ENCODE measurements at places on chromosomes 5 and 9.

GRCh38 chr9:88980740-88981203 lies 10.5 kb upstream of the S1PR3 start:
- DNase-seq = no peak

GRCh38 chr9:119556129-119556875 lies 187.1 kb upstream of the BRINP1 start:
- DNase-seq = peak; percentile 79

DNA sequence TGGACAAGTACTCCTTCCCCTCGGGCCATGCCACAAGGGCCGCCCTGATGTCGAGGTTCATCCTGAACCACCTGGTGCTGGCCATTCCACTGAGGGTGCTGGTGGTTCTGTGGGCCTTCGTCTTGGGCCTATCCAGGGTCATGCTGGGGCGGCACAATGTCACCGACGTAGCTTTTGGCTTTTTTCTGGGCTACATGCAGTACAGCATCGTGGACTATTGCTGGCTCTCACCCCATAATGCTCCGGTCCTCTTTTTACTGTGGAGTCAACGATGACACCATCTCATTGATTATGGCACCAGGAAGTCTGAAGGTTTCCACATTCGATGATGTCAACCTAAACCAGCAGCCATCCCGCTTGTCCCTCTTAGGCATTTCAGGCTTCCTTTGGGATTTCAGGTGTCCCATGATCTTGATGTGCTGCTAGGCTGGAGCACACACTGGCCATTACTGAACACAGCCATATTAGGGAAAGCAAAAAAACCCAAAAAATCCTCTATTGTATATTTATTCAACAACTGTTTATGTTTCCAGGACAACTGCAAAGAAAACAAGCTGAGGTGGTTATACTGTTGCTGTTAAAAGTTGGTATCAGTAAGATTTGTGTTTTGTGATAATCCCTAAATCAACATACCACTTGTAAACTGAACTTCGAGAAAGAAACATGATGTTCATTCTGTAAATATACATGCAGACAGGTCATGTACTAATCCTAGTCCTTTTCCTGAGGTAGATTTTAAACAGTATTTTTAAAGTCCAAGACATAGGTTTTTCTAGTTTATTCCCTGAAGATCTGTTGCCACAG lies 1.1 kb downstream of the PLPP6 start:
- no peak for DNase-seq

DNA sequence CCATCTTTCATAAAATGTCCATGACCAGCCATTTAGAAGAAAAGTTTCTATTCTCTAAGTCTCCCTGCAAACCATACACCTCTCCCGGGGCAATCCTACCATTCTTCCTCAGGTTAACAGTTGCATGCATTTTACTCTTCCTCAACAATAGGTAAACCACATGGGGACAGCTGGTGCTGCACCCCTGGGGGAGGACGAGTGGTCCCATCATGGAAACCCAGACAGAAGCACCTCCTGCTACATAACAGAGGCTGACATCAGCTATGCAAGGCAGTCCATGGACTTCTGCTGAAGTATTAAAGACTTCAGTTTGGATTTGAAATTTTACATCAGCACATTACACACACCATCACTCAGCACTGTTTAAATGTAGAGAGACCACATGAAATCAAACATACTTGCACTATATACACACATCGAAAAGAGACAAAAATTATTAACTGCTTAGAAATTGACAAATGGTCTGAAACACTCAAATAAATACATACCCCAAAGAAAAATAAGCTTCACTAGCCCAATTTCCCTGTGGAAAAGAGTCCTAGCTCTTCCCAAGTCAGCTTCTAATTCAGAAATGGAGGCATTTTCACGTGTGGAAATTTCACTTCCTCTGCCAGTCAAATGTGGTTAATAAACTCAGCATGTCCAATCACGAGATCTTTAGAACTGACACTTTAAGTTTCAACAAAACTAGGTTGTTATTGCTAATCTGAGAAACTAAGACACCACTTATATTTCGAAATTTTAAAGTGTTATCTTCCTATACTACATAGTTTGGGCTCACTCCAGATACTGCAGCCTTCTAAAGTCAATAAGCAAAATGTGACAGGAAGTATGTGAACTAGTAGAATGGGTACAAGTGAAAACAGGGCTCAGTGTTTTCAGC lies 173.4 kb downstream of the ROR2 start:
- no peak for DNase-seq

DNA sequence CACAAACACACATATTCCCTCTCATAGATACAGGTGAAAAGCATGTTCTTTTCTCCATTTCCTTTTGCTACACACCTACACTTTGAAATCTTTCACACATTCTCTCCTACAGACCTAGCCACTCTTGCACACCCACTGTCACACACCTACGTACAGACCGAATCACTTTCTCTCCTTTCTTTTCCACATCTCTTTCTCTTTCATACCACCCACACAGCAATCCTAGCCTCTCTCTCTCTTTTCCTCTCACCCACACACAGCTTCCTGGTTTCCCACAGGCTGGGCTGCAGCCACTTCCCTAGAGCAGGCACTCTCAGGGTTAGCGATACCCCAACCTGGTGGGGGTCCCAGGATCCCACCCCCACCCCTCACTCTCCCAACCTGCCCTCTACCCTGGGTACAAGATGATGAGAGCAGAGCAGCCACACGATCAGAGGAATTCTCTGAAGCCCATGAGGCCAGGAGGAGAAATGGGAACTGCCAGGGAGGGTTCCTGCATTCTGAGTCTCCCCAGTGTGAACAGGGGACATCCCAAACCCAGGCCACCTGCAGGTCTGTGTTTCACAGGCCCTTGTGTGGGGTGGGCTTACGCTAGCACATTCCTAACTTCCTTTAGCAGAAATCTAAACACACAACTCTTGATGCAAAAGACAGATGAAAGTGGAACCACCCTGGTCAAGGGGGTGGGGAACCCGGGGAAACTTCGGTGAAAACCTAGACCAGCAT lies 17.1 kb upstream of the SYNPO start:
- DNase-seq = no peak

DNA sequence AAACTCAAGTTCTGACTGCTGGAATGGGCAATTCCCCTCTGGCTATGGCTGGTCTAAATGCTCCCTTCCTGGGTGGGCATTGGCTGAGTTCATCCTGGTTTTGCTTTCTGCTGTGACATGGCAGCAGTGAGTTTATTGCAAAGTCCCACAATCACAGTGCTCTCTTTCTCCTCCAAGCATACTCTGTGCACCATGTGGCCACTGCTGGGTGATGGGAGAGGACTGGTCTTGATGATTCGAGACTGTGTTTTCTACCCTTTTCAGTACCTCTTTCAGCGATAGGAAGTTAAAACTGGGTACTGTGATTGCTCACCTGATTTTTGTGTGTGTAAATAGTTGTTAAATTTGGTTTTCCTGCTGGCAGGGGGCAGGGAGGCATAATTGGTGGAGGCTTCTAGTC lies 49.7 kb downstream of the FER start:
- no peak for DNase-seq

DNA sequence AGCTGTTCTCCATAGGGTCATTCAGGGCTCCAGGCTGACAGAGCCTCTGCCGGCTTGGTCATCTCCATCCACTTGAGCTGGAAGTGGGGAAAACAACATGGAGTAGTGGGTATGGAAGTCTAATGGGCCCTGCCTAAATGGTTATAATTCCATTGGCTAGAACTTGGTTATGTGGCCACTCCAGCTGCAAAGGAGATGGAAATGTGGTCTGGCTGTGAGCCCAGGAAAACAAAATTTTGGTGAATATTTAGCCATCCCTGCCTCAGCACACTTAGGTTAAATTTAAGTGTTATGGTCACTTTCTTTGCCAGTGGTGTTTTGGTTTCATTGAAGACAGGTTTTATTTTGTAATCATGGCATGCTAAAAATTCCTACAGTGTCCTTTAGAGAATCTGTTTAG lies 112.3 kb downstream of the SMARCA2 start:
- DNase-seq = no peak

- no peak for DNase-seq
Observed at GRCh38 chr9:88501086-88501485, 33.9 kb upstream of the NXNL2 start.

GRCh38 chr5:62909326-62909725 lies 330.7 kb downstream of the LRRC70 start:
- no peak for DNase-seq

DNA sequence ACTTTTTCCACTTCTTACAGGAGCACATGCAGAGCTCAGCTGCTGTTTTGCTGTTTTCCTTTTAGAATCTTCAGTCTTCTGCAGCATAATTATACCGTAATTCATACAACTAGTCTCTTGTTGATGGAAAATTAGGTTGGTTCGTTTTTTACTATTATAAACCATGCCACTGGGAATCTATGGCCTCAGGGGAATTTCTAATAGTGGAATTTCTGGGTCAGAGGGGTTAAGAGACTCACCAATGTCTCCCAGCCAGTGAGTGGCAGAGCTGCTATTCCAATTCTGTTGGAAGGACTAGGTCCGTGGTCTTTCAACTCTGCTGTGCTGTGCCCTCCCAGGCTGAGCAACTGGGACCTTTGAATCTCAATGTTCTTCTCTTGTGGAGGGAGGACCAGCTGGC lies 282.5 kb downstream of the ZSWIM6 start:
- no peak for DNase-seq

GRCh38 chr5:27477550-27477949 lies 439.2 kb upstream of the CDH9 start:
- no peak for DNase-seq

DNA sequence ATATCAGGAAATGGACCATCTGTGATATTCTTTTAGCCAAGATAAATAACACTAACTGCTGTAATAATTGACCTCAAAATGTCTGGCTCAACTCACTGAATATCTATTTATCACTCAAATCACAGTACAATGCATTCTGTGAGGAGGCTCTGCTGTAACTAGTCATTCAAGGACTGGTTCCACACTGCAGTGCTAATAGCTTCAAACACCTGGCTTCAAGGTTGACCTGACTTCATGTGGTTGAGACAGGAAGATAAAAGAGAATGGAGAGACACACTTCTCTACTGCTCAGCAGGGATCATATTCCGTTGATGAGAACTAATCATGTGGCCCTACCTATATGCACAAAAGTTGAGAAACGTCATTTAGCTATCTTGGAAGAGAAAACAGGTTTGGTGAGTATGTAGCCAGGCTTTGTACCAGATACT lies 3.4 kb upstream of the RHOBTB3 start:
- no peak for DNase-seq

DNA sequence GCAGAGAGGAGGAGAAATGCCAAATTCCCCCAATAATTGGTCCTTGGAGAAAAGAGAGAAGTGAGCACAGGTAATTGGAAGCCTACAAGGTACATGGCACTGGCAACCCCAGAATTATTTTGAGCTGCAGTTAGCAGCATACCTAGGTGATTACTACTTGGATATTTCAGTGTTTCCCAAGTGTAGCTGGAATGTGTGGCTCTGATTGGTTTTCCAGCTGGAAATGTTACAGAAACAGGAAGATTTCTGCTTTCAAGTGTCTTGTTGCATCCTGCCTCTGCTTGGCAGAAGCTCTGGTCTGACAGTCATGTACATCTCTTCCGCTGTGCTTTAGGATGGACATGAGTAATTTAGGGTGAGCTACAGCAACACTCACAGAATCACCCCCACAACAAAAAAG lies 262.1 kb downstream of the ENC1 start:
- DNase-seq = no peak

GRCh38 chr5:15021266-15022046 lies 149.9 kb upstream of the ANKH start:
- no peak for DNase-seq

DNA sequence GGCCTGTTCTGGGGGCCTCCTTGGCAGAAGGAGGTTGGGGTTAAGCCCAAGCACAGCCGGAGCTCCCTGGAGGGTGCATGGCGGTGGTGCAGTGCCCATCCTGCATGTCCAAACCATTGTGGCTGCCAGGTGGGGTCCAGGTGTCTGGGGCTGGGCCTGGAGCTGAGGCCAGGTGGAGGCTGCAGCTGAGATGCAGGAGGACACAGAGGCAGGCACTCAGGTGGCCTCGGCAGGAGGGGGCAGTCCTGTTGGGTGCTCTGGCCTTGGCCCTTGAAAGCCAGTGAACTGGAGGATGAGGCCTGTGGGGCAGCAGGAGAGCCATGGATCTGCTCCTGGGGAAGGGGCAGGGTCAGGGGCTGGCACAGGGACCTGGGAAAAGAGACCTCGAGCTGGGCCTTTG lies 195.3 kb downstream of the OLFM1 start:
- no peak for DNase-seq

GRCh38 chr9:76557674-76558225 lies 98.8 kb downstream of the GCNT1 start:
- no peak for DNase-seq

DNA sequence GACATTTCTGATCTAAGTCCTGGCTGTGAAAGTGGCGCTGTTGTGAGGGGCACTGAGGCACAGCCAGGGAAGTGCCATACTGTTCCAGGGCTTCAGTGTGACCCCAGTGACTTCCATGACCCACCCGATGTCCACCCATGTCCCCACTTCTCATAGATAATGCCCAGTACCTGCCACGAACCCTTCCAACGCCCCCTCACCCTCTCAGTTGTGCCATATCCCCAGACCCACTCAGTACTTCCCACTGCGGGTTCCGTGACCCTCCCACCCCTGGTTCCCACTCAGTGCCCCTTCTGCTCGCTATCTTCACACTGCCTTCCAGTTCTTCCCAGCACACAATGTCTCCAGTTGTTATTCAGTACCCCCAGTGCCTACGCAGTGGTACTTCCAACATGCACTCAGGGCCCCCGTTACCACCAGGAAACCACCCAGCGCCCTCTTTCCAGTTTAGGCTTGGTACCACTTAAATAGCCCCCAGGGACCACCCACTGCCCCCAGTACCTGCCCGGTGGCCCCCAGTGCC lies 30.7 kb upstream of the PSD2 start:
- DNase-seq = peak; percentile 13

DNA sequence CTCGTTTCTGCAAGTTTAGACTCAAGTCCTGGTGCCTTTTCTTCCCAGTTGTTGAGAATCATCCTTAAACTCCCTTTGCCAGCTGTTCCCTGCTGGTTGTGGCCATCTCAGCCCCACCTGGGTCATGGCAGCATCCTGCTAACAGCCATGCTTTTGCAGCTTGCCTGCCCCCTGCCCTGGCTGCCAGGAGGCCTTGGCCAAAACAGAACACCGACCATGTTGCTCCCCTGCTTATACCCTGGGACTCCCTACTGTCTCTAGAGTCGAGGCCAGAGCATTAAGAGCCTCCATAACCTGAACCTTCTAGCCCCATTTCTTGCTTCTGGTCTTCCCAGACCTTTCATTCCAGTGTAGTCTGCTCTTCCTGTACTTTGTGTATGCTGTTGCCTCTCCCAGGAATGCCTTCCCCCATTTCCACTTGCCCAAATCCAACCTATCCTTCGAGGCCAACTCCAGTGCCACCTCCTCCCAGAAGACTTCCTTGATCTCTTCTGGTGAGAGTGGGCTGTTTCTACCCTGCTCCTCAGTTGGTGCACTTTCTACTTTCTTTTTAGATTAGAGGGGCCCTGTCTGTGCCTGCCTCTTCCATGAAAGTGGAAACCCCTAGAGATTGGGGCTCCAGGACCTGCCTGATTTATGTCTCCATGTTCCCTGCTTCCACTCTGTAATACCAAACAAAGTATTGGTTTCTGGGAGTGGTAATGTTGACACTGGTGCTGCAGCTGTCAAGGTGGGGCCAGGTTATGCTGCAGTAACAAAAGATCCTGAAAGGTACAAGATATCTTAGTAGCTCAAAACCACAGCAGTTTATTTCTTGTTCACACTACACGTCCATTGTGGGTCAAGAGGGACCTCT lies 88.2 kb downstream of the AMBP start:
- no peak for DNase-seq

- no peak for DNase-seq
Observed at GRCh38 chr9:89929673-89930480, 325.1 kb downstream of the GADD45G start.

Measured in iPS-NIHi11 (cell line).